Breast epithelium (tissue), 4 donors: ENCODE measurements at places on chromosomes 7 and 10. TPM values are rescaled to one million over a fixed set of nuclear protein-coding genes. Genes with fewer than 3 reads are reported as not detected.

- no peak overlapping the region for H3K4me3 ChIP-seq
- no peak overlapping the region for H3K27ac ChIP-seq
- no peaks in the 10 kb centered on the region for H3K4me1 ChIP-seq
- DNase-seq = no peak
- no peaks in the 10 kb centered on the region for H3K36me3 ChIP-seq
These were observed 52.6 kb downstream of the PTEN start for GRCh38 chr10:87915989-87916388.

GRCh38 chr7:4838626-4839334 is 23.1 kb downstream of the PAPOLB start:
- no peak overlapping the region for H3K27ac ChIP-seq
- no peaks in the 10 kb centered on the region for H3K36me3 ChIP-seq
- no peaks in the 10 kb centered on the region for H3K4me1 ChIP-seq
- H3K27me3 ChIP-seq = no peaks in the 10 kb centered on the region
- H3K4me3 ChIP-seq = no peak overlapping the region
- no peak for DNase-seq

- no peak overlapping the region for H3K4me3 ChIP-seq
- no peaks in the 10 kb centered on the region for H3K36me3 ChIP-seq
- no peak overlapping the region for H3K27ac ChIP-seq
- H3K4me1 ChIP-seq = no peaks in the 10 kb centered on the region
- no peaks in the 10 kb centered on the region for H3K27me3 ChIP-seq
These were observed 323.7 kb upstream of the IGFBP3 start for GRCh38 chr7:46244757-46245156.

GRCh38 chr7:4792537-4793126 is 17.2 kb downstream of the AP5Z1 start:
- no peaks in the 10 kb centered on the region for H3K27me3 ChIP-seq
- DNase-seq = no peak
- peak overlapping the region; percentile 30 for H3K4me3 ChIP-seq
- H3K27ac ChIP-seq = no peak overlapping the region
- H3K36me3 ChIP-seq = peaks cover 16% of the 10 kb centered on the region

DNA sequence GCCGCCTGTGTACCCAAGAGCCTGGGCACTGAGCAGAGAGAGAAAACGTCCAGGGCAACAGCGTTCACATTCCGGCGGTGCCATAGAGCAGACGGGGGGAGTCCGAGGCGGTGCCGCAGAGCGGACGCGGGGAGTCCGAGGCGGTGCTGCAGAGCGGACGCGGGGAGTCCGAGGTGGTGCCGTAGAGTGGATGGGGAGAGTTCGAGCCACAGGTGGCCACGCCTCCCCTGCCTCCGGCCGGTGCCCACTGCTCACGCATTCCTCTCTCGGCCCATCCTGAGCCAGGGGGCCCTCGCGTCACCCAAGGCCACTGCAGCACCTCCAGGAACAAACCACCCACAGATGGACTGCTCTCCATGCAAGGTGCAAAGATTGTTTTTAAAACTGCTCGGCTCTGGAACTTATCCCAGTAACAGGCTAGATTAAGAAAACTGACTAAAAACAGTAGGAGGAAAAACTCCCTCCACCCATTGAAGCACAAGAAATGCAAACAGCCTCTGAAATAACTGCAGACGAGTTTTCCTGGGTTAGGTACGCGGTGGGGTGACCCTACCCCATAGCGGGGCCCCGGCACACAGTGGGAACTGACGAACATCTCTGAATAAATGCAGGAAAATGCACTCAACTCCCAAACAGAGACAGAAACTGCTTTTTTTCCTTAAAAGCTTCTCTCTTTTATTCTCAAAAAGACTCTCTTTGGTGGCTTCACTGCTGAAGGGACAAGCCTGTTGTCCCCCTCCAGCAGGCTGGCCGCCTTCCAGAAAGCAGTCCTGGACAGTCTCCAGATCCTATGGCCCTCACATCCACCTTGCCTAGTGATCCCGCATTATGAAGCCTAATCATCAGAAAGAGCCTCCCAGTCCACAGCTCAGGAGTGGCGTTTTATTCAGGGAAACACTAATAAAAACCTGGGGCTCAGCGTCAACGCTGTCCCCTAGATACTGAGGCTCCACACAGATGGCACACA is 55.9 kb downstream of the DIP2C start:
- no peaks in the 10 kb centered on the region for H3K36me3 ChIP-seq
- H3K27me3 ChIP-seq = no peaks in the 10 kb centered on the region
- H3K27ac ChIP-seq = no peak overlapping the region
- H3K4me1 ChIP-seq = no peaks in the 10 kb centered on the region
- DNase-seq = no peak

- H3K36me3 ChIP-seq = no peaks in the 10 kb centered on the region
- H3K27me3 ChIP-seq = no peaks in the 10 kb centered on the region
- H3K4me3 ChIP-seq = no peak overlapping the region
These were observed 103.3 kb upstream of the PFKP start for GRCh38 chr10:2963889-2964631.

GRCh38 chr10:129973674-129974059 is 9.6 kb upstream of the EBF3 start:
- no peaks in the 10 kb centered on the region for H3K36me3 ChIP-seq
- H3K4me3 ChIP-seq = no peak overlapping the region
- H3K4me1 ChIP-seq = peaks cover 13% of the 10 kb centered on the region
- DNase-seq = no peak
- H3K27me3 ChIP-seq = peaks cover 10% of the 10 kb centered on the region

- H3K4me3 ChIP-seq = no peak overlapping the region
- H3K27ac ChIP-seq = no peak overlapping the region
- H3K4me1 ChIP-seq = no peaks in the 10 kb centered on the region
- H3K36me3 ChIP-seq = no peaks in the 10 kb centered on the region
- no peak for DNase-seq
These were observed 129.2 kb upstream of the UNC5B start for GRCh38 chr10:71082960-71083715.

DNA sequence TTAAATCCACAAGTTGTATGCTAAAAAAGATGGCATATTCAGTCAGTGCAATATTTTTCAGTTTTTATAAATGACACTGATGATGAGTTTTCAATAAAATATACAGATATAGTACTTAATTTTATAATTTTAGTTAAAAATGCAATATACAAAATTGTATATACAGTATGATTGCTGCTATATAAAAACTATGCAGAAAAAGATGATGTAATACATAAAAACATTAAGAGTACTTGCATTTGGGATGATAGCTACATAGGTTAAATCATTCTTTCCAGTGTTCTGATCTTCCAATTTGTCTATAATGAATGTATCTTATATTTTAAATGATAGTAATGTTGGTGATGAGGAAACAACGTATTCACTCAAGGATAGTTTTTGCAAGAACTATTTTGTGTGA is 92.0 kb upstream of the RPA3 start:
- no peak overlapping the region for H3K27ac ChIP-seq
- H3K36me3 ChIP-seq = no peaks in the 10 kb centered on the region
- no peaks in the 10 kb centered on the region for H3K27me3 ChIP-seq
- H3K4me1 ChIP-seq = no peaks in the 10 kb centered on the region
- H3K4me3 ChIP-seq = no peak overlapping the region
- no peak for DNase-seq

- no peaks in the 10 kb centered on the region for H3K4me1 ChIP-seq
- H3K4me3 ChIP-seq = no peak overlapping the region
- no peaks in the 10 kb centered on the region for H3K27me3 ChIP-seq
- H3K36me3 ChIP-seq = no peaks in the 10 kb centered on the region
These were observed 144.6 kb upstream of the COL1A2 start for GRCh38 chr7:94250124-94250523.

DNA sequence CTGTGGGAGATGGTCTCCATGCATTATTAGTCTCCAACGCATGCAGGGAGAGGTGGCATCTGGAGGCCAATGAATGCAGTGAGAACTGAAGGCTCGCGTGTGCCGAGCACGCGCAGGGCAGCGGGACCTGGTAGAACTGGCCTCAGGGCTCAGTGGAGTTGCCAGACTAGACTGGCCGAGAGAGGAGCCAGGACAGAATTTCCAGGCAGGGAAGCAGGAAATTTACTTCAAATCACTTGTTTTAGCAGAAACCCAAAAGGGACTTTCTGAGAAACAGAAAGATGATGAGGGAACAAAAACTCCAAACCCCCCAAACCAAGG is 311.0 kb upstream of the IMMP2L start:
- H3K27me3 ChIP-seq = no peaks in the 10 kb centered on the region
- no peak overlapping the region for H3K27ac ChIP-seq
- DNase-seq = no peak
- no peaks in the 10 kb centered on the region for H3K4me1 ChIP-seq
- H3K4me3 ChIP-seq = no peak overlapping the region

DNA sequence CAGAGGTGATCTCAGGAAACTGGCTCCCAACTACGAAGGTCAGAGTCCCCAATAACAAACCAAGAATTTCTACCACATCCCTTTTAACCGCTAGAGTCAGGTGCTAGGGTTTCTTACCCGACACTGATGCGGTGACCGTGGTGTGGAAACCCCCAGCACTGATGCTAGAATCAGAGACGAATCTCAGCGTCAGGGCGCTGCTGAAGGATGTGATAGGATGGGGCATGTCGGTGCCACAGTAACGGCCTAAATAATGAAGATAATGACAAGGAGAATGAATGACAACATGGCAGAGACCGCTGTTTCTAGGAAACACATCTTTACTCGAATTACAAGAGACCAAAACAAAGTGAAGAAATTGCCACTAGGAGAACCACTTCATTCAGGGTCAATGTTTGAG is 131.1 kb upstream of the RSU1 start:
- H3K4me1 ChIP-seq = no peaks in the 10 kb centered on the region
- no peaks in the 10 kb centered on the region for H3K36me3 ChIP-seq
- H3K27me3 ChIP-seq = no peaks in the 10 kb centered on the region
- H3K27ac ChIP-seq = no peak overlapping the region
- no peak overlapping the region for H3K4me3 ChIP-seq
- DNase-seq = no peak

DNA sequence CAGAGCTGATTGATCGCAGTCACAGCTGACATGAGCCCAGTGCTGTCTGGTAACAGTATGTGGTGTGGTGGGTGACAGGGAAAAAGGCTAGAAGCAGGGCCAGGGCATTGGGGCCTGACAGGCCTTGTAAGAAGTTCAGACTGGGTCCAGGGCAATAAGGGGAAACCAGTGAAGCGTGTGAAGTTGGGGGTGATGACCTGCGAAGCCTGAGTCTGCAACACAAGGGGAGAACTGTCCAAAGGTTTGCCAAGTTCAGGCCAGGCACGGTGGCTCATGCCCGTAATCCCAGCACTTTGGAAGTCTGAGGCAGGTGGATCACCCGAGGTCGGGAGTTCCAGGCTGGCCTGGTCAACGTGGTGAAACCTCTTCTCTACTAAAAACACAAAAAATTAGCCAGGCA is 983.9 kb upstream of the ZNF722 start:
- no peak overlapping the region for H3K27ac ChIP-seq
- H3K4me3 ChIP-seq = no peak overlapping the region
- no peaks in the 10 kb centered on the region for H3K4me1 ChIP-seq
- DNase-seq = no peak
- no peaks in the 10 kb centered on the region for H3K36me3 ChIP-seq

DNA sequence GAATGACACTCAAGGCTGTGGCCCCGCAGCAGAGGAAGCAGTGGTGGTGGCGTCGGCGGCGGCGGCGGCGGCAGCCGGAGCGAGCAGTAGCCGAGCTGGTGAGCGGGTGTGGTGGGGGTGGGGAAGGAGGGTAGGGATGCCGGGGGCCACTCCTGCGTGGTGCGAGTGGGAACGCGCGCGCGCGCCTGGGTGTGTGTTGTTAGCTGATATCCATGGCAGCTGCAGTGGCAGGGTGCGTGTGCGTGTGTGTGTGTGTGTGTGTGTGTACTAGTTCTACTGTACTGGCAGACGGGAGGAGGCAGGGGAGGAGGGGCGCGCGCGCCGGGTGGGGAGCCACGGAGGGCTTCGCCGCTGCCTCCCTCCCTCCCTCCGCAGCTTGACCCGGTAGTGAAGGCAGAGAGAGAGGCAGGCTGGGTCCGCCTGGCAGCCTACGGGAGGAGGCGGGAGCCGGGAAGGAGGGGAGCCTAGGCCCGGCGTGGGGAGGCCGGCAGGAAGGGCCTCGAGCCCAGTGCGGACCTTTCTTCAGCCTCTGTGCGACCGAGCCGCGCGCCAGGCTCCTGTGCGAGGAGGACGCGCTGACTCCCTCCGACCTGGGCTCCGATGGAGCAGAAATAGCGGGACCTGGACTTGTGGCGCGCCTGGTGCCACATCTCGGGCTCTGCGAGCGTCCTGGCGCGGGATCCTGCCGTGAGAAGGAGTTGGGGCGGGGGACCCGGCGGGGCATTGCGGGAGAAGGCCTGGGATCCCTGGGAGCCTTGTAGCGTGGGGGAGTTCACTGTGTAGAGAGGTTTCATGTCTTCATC is at the start of gene MAGI2:
Gene MAGI2 (minus strand): TSS at position 110 of the 803 bp plus-strand sequence. CDS start 347 bp downstream, outside the sequence.
- H3K4me1 ChIP-seq = peaks cover 6% of the 10 kb centered on the region
- peak within 1 kb of the TSS; percentile 96 for H3K27ac ChIP-seq
- peak within 1 kb of the TSS; percentile 72 for H3K4me3 ChIP-seq
- H3K36me3 ChIP-seq = no peaks in the 10 kb centered on the region
- no peaks in the 10 kb centered on the region for H3K27me3 ChIP-seq
- DNase-seq = peak; percentile 59

GRCh38 chr7:52656098-52656497 is 379.3 kb upstream of the POM121L12 start:
- no peak overlapping the region for H3K27ac ChIP-seq
- no peak for DNase-seq
- H3K4me1 ChIP-seq = no peaks in the 10 kb centered on the region
- H3K4me3 ChIP-seq = no peak overlapping the region
- H3K36me3 ChIP-seq = no peaks in the 10 kb centered on the region

DNA sequence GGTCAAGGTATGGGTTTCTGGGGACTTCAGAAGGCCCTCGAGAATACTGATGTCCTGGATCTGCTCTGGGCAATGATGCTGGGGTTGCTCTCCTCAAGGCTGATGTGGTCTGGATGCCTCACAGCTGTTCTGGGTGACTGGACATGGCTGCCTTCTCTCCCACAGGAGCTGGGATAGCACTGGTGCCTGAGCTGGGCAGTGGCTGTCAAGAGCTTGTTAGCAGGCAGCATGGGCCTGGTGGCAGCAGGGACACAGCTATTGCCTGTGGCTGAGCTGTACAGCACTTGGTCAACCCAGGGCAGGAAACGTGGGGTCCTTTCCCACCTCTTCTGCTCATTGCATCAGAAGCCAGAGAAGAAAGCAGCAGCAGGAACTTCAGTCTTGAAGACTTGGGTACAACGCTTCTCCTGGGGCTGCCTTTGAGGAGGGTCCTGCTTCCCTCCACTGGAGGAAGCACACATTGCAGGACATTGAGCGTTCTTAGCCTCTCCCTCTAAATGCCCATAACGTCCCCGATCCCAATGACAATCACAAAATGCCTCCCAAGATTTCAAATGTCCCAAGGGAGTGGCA is 13.0 kb downstream of the ADCYAP1R1 start:
- no peak for DNase-seq
- no peaks in the 10 kb centered on the region for H3K4me1 ChIP-seq
- H3K27ac ChIP-seq = no peak overlapping the region
- no peaks in the 10 kb centered on the region for H3K36me3 ChIP-seq
- no peak overlapping the region for H3K4me3 ChIP-seq
- no peaks in the 10 kb centered on the region for H3K27me3 ChIP-seq

PKD2L1 gene
- 0.32 TPM for total RNA-seq

LIPJ gene
- total RNA-seq = 2.5 TPM

CHCHD3 gene
- total RNA-seq = 52.1 TPM

CCL24 gene
- not detected for total RNA-seq

SRRM3 gene
- 3.4 TPM for total RNA-seq

TMEM176A gene
- 66.5 TPM for total RNA-seq
